CD4-positive, alpha-beta T cell (primary cell): ENCODE measurements at places on chromosomes 16 and 17. TPM values are rescaled to one million over a fixed set of nuclear protein-coding genes. Genes with fewer than 3 reads are reported as not detected.

The UNC13D gene
- total RNA-seq = 112 TPM

The CD300H gene
- total RNA-seq = not detected

The DOC2B gene
- 0.34 TPM for total RNA-seq

The NLK gene
- total RNA-seq = 6.8 TPM

The SLC5A11 gene
- 0.44 TPM for total RNA-seq

The TP53TG3B gene
- not detected for total RNA-seq

The ADAT1 gene
- total RNA-seq = 47.6 TPM

The RNF157 gene
- total RNA-seq = 21.1 TPM

The XAF1 gene
- 26.2 TPM for total RNA-seq

DNA sequence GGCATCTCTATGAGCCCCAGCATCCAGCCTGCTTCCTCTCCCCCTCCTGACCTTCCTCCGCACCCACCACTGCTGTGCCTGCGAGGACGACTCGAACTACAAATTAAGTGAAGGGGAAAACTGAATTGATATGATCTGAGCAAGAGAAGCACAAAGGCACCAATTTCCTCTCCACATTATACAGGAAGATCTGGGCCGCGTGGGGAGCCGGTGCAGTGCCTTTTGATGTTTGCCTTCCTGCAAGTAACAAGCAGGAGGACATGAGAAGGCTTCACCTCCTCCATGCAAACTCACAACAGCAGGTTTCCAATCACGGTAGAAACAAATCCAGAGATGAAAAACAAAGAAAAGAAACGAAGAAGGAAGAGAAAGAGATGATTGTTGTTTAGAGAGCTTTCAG is 57.8 kb upstream of the MMP2 start:
- H3K36me3 ChIP-seq = no peaks in the 10 kb centered on the region
- H3K27ac ChIP-seq = no peak overlapping the region
- no peak for DNase-seq
- no peaks in the 10 kb centered on the region for H3K4me1 ChIP-seq

GRCh38 chr16:78749745-78750268 is 650.4 kb downstream of the WWOX start:
- H3K27me3 ChIP-seq = no peaks in the 10 kb centered on the region
- H3K4me3 ChIP-seq = no peak overlapping the region
- no peak for DNase-seq
- H3K27ac ChIP-seq = no peak overlapping the region
- peaks cover 16% of the 10 kb centered on the region for H3K4me1 ChIP-seq
- no peaks in the 10 kb centered on the region for H3K36me3 ChIP-seq

DNA sequence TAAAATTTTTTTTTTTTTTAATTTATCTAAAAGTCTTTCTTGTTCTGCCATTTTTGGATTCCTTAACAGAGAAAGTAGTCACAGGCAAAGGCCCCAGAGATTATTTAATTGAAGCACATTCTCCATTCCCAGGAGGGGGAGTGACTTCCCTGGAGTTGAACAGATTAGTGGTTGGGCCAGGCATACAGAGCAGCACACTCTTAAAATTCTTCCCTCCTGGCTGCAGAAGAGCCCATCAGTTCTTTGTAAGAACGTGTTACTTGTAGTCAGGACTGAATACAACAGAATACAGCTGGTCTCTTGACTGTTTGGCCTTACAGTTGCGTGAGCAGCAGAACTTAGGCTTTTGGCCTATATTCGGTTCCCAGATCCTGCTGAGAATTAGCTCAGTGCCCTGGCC is 1.8 kb downstream of the ALKBH5 start:
- no peak for DNase-seq
- no peaks in the 10 kb centered on the region for H3K27me3 ChIP-seq
- H3K4me1 ChIP-seq = peaks cover 74% of the 10 kb centered on the region
- peaks cover 24% of the 10 kb centered on the region for H3K36me3 ChIP-seq
- H3K27ac ChIP-seq = no peak overlapping the region
- H3K4me3 ChIP-seq = peak overlapping the region; percentile 88

DNA sequence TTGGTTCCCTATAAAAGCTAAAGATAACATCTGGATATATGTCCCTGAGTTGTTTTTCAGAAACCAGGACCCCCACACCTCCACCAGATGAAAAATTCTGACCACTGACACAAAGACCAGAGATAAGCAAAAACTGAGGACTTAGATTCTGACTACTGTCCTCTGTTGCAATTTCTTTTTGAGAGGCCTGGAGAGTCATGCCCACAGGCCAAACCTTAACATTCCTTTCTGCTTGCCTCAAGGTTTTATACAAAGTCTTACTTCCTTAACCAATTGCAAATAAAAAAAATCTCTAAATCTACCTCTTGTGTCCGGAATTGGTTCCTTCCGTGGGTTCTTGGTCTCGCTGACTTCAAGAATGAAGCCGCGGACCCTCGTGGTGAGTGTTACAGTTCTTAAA is 228.5 kb downstream of the ABCC12 start:
- H3K4me3 ChIP-seq = no peak overlapping the region
- no peak overlapping the region for H3K27ac ChIP-seq
- no peaks in the 10 kb centered on the region for H3K36me3 ChIP-seq
- H3K4me1 ChIP-seq = no peaks in the 10 kb centered on the region

DNA sequence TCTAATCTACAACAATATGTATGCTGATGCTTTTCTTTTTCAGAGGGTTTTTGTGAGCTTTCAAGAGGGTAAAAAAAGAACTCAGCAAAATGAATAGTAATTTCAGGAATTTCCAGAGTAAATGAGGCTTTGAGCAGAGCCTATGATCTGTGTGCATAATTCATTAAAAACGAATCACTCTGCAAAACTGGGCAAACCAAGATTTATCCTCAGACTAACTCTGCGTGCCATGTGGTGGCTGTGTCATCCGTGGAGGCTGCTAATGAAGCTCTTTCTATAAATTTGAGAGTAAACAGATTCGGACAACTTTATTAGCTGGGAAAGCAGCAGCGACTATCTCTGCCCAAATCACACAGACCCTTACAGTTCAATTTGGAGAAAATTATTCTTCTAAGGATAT is 83.8 kb downstream of the FOXL1 start:
- no peaks in the 10 kb centered on the region for H3K36me3 ChIP-seq
- H3K4me1 ChIP-seq = peaks cover 9% of the 10 kb centered on the region
- H3K27me3 ChIP-seq = no peaks in the 10 kb centered on the region
- no peak overlapping the region for H3K4me3 ChIP-seq
- no peak for DNase-seq

DNA sequence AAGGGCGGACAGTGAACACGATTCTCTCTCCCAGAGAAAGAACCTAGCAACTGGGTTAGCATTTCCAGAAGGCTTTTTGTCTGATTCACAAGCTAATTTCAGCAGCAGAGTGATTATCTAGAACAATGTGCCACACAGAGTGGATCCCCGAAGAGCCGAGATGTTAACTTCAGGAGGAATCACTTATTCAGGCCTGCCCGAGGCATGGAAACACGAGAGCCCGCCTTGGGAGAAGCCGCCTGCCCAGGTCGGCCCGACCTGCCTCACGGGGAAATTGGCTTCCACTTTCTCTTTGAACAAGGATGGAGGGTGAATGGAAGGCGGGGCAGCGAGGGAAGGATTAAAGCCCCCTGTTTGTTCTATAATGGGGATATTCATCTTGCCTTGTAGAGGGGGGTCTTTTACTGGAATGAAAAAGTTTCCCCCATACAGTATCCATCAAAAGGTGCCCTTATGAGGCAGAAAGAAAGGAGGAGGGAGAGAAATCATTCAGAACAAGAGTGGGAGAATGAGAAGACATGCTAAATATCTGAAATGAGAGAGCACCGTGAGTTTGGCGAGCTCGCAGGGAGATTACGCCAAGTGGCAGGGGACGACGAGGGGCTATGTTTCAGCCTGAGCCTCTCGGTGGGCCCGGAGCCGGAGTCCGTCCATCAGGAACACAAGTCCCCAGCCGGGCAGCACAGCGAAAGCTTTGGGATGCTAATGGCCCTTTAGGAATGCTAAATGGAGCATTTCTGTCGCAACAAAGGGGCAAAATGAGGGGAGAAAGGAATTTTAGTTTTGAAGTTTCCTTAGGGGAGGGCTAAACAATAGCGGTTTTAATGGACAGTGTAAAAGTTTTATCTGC is 33.0 kb downstream of the NTN1 start:
- DNase-seq = no peak
- no peaks in the 10 kb centered on the region for H3K4me1 ChIP-seq
- no peak overlapping the region for H3K4me3 ChIP-seq
- H3K36me3 ChIP-seq = no peaks in the 10 kb centered on the region

DNA sequence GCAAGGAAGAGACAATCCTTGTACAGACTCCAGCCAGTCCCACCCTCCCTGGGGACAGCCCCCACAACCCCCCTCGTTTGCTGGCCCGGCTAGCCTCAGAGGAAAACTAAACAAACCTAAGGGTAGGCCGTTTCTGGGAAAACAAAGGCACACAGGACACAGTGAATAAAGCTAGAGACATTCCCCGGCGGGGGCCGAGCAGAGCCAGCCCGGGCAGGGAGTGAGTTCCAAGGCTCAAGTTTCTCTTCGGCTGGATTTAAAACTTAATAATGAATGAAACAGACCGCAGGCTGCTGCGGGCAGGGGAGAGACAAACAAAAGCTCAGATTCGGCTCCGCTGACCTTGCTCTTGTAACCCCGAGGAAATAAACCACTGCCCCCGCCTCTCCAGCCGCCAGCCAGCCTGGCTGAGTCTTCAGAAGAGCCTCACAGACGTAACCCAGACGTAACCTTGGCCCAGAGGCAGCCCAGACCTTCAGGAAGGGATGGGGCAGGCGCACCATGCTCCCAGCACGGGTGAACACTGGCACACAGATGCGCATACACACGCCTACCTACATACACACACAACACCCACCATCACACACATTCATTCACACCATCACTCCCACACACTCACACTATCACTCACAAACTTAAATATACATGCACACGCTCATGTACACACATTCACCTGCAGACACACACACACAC is 216.0 kb downstream of the ZNF423 start:
- no peak overlapping the region for H3K27ac ChIP-seq
- H3K4me3 ChIP-seq = no peak overlapping the region
- H3K36me3 ChIP-seq = no peaks in the 10 kb centered on the region
- no peaks in the 10 kb centered on the region for H3K27me3 ChIP-seq
- no peaks in the 10 kb centered on the region for H3K4me1 ChIP-seq

- no peak for DNase-seq
- peaks cover 18% of the 10 kb centered on the region for H3K4me1 ChIP-seq
- H3K27me3 ChIP-seq = no peaks in the 10 kb centered on the region
- H3K36me3 ChIP-seq = no peaks in the 10 kb centered on the region
- no peak overlapping the region for H3K27ac ChIP-seq
- H3K4me3 ChIP-seq = no peak overlapping the region
These were observed 50.5 kb downstream of the GLG1 start for GRCh38 chr16:74556375-74556922.

- H3K4me3 ChIP-seq = no peak overlapping the region
- no peak for DNase-seq
- H3K36me3 ChIP-seq = peaks cover 81% of the 10 kb centered on the region
- no peak overlapping the region for H3K27ac ChIP-seq
- no peaks in the 10 kb centered on the region for H3K4me1 ChIP-seq
These were observed 12.3 kb upstream of the CARMIL2 start for GRCh38 chr16:67632415-67633172.

DNA sequence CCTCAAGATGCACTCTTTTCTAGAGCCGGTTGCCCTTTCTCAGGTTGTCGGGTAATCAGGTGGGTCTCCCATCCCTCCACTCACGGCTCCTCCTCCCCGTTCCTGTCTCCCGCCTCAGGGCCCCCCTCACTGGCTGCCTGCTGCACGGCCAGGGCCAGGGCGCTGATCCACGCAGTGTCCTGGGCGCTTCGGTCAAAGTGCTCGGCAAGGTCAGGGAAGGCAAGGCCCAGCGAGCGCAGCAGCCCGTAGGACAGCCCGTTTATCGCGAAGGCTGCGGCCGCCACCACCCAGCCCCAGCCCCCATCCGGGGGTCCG is 753 bp downstream of the SLC16A11 start:
- no peaks in the 10 kb centered on the region for H3K27me3 ChIP-seq
- H3K4me3 ChIP-seq = peak overlapping the region; percentile 60
- H3K4me1 ChIP-seq = peaks cover 55% of the 10 kb centered on the region

GRCh38 chr17:76540381-76541300 is 797 bp downstream of the PRCD start:
- H3K27ac ChIP-seq = no peak overlapping the region
- H3K4me1 ChIP-seq = peaks cover 14% of the 10 kb centered on the region
- H3K36me3 ChIP-seq = no peaks in the 10 kb centered on the region
- H3K4me3 ChIP-seq = no peak overlapping the region
- peaks cover 25% of the 10 kb centered on the region for H3K27me3 ChIP-seq
- no peak for DNase-seq

DNA sequence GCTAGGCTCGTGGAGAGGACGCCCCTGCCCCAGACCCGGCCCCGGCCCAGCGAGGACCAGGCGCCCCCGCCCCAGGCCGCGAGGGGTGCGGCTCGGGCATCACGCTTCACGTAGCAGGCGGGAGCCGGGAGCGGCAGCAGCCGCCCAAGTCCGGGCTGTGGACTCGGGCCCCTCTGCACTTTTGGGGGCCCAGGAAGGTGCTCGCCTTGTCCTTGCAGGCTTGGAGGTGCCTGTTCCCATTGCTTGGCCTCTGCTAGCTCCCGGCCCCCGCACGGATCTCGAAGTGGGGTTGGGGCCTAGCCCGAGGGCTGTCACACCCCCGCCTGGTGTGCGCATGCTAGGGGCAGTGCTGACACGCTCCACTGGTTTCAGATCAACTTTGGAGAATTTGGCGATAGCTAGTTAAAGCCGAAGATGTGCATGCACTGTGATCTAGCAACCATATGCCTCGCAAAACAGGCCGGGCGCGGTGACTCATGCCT is 55.7 kb downstream of the WSB1 start:
- no peaks in the 10 kb centered on the region for H3K27me3 ChIP-seq
- H3K27ac ChIP-seq = no peak overlapping the region
- H3K4me1 ChIP-seq = peaks cover 21% of the 10 kb centered on the region
- H3K4me3 ChIP-seq = no peak overlapping the region

GRCh38 chr17:42577532-42578281 is at the start of gene PSMC3IP:
Gene PSMC3IP (minus strand): TSS chr17:42577729. CDS start chr17:42577686, 43 bp downstream.
- H3K27ac ChIP-seq = peak within 1 kb of the TSS; percentile 67
- peaks cover 21% of the 10 kb centered on the region for H3K4me1 ChIP-seq
- H3K4me3 ChIP-seq = peak within 1 kb of the TSS; percentile 67
- DNase-seq = peak; percentile 89
- no peaks in the 10 kb centered on the region for H3K27me3 ChIP-seq

- no peaks in the 10 kb centered on the region for H3K27me3 ChIP-seq
- H3K36me3 ChIP-seq = no peaks in the 10 kb centered on the region
- H3K27ac ChIP-seq = no peak overlapping the region
- no peak overlapping the region for H3K4me3 ChIP-seq
- no peaks in the 10 kb centered on the region for H3K4me1 ChIP-seq
These were observed 97.0 kb upstream of the RBL2 start for GRCh38 chr16:53337294-53337693.

DNA sequence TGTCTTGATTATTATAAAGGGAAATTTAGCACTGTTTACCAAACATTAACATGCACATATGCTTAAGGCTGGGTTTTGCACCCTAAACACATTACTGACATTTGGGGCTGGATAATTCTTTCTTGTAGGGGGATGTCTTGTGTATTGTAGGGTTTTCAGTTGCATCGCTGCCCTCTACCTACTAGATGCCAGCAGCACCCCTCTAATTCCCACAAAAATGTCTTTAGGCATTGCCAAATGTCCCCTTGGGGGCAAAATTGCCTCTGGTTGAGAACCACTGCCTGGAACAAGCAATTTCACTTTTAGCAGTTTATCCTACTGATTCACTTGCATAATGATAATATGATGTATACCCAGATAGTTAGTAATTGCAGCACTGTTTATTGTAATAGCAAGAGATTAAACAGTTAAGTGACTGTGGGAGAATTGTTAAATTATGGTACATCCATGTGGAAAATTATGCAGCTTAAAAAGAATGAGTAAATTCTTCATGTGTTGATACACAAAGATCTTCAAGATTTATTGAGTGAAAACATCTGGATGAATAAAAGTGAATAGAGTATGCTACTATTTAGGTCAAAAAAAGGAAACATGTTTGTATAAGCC is 18.4 kb downstream of the PRSS54 start:
- no peaks in the 10 kb centered on the region for H3K4me1 ChIP-seq
- no peak overlapping the region for H3K27ac ChIP-seq
- no peaks in the 10 kb centered on the region for H3K36me3 ChIP-seq
- DNase-seq = no peak
